ENCODE measurements at places on chromosomes 2 and 18.

GRCh38 chr2:112519506-112519905, 22.8 kb upstream of the POLR1B start:
- no peak for DNase-seq

DNA sequence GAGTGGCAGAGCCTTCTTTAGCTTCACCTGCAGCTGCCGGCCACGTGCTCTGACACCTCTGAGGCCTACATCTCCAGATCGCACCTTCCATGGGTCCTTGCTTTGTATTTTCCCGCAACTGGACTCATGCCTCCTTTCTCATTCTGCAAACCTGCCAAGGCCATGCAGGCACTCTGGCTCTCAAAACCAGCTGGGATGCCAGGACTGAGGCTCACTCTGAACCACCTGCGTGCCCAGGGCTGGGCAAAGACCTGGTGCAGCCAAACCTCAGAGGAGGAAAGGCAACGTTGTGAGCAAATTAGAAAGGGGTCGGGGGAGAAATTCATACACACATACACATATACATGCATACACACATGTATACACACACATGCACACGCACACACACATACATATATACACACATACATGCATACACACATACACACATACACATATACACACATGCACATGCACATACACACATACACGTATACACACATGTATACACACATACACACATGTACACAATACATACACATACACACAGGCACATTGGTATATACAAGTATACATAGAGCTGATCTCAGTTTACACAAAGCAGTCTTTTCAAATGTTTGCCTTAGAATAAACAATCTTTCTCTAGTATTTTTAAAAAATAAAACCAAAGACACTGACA, 125.2 kb downstream of the RTP5 start:
- no peak for DNase-seq

DNA sequence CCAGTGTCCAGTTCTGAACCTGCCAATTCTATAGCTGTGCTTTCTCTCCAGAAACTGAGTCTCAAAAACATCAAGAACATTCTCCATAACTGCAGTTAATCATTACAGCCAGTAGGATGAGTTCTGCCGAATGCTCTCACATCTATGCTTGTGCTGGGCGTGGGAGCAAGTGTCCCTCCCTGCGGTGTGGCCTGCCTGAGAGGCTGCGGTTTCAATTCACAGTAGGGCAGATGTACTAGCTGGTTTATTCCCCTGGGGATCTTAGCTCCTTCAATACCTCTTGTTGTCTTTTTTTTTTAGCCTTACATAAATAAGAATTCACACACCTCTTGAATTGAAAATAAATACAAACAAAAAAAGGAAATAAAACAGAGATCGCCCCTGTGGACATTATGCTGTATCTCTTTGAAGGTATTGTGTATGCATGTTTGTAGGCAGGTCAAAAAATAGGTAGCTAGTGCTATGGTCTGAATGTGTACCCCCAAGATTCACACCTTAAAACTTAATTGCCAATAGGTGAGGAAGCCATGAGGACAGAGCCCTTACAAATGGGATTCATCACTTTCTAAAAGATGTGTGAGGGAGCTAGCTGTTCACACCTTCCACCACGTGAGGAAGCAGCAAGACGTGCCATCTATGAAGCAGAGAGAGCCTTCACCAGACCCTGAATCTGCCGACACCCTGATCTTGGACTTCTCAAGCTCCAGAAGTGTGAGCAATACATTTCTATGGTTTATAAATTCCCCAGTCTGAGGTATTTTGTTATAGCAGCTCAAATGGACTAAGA, 74.3 kb downstream of the BCL2L11 start:
- no peak for DNase-seq

DNA sequence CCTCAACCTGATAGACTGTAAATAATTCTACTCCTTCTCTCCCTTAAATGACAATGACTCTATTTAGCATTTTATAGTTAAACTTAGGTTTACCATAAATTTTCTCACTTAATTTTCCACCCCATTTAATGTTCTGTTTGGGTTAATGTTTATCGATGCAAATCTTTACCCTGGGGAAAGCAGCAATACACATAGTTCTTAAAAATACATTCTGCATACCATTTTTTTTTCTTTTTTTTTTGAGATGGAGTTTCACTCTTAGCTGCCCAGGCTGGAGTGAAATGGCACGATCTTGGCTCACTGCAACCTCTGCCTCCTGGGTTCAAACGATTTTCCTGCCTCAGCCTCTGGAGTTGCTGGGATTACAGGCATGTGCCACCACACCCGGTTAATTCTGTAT, 14.0 kb downstream of the STAM2 start:
- DNase-seq: no peak

GRCh38 chr2:136008205-136008865, 22.9 kb upstream of the DARS1 start:
- no peak for DNase-seq

DNA sequence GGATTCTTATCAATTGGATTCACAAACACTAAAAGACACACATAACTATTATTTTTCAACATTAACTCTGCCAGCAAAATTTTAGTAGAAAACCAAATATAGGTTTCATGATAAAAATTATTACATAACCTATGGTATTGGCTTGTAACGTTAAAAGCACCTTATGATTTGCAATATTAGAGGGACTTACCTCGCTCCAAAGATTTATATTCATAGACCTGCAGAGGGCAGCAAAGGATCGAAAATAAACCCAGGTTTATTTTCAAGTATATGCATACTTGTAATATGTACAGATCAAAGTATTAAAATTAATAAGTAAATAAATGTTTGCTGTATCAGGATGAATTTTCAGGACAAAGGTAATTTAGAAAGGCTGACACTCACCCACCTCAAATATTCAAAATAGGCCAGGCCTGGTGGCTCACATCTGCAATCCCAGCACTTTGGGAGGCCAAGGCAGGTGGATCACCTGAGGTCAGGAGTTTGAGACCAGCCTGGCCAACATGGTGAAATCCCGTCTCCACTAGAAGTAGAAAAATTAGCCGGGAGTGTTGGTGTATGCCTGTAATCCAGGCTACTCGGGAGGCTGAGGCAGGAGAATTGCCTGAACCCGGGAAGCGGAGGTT, 45.3 kb downstream of the LRPPRC start:
- no peak for DNase-seq

DNA sequence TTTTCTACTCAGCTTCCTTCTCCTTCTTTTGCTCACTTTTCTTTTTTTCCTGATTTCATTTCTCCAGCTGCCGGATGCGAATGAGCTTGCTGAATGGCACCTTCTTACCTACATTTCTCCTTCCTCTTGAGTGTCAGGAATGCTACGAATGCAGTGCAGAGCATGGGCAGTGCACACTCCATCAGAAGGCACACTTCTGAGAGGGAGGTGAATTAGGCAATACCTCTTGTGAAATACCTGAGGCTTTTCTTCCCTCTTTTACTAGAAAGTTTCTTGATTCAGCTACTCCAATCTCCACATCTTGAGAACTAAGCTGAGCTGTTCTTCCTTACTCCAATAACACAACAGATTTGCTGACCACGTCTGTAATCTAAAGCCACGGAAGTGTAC, 51.1 kb downstream of the PLEKHM3 start:
- no peak for DNase-seq

DNA sequence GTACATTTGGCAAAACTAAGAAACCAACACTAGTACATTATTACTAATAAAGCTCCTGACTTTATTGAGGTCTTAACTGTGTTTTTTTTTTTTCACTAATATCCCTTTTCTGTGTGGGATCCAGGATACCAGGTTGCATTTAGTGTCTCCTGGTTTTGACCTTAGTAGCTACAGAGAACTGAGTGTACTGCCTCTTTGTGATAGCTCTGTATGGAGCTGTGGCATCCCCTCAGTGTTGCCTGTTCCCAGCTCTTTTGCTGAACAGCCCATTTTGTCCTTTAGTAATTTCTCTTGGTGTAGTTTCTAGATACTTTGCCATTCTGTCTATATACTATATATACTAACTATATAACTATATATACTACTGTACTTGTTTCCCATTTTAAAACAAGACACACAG, 31.6 kb downstream of the KCMF1 start:
- DNase-seq: no peak

DNA sequence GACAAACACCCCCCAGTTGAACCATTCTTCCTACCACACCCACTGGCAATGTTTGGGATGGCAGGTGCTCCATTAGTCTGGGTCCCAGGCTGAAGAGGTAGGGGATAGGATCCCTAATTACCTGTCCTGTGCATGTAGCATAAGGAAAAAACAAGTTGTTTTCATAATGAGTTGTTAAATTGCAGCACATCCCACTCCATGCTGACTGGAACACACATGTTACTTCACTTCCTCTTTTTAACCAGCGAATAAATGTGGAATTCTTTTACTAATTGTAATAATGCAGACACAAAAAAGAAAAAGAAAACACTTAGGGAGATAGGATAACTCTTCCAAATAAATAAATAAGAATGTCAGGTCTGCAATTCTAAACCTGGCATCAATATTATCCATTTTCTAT, 11.8 kb upstream of the CBLN2 start:
- no peak for DNase-seq

DNA sequence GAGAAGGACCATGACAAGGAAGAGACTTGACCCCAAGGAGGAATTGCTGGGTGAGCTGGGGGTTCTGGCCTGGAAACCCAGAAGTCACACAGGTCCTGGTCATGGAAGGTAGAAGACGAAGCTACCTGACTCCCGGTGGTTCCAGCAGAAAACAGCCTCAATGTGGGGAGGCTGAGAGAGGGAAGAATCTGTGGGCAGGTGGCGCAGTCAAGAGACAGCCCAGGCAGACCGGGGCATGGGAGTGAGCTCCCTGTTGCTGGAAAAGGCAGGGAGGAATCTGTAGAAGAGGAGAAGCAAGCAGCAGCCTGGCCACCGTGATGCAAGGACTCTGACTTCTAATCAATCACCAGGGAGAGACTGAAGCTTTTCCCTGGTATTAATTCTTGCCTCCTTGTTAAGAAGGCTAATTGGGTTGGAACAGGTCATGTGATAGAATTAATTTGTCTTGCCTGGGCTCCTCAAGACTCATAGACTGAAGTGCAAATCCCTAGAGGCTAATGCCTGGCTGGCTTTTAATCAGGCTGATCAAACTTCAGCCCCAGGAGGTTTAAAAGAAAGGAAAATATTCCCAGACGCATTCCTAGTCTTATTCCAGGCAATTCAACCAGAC, 30.1 kb downstream of the CNGA3 start:
- DNase-seq: no peak

DNA sequence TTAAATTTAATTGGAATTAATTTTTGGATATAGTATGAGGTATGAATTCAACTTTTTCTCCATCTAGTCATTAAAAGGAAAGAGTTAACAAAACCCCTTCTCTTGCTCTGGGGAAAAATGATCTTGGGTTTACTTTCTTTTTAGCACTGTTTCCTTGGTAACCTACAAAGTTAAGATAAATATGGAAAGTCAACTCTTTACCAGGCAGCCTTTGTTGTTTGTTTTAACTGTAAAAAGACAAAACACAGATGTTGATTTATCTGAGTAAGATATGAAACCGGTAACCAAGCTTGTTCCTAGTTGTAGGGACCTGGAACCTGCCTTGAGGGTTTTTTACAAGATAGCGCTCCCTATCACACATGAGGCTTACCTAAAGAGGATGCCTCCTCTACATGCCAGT, 10.1 kb upstream of the SANBR start:
- no peak for DNase-seq

DNA sequence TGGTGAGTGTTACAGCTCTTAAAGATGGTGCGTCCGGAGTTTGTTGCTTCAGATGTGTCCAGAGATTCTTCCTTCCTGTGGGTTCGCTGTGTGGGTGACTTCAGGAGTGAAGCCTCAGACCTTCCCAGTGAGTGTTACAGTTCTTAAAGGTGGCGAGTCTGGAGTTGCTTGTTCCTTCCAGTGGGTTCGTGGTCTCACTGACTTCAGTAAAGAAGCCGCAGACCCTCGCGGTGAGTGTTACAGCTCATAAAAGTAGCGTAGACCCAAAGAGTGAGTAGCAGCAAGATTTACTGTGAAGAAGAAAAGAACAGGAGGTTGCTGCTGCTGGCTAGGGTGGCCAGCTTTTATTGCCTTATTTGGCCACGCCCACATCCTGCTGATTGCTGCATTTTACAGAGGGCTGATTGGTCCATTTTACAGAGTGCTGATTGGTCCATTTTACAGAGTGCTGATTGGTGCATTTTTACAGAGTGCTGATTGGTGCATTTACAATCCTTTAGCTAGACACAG, 34.0 kb upstream of the SPTBN1 start:
- peak; percentile 2 for DNase-seq

GRCh38 chr2:207183506-207183905, 17.8 kb upstream of the KLF7 start:
- no peak for DNase-seq

GRCh38 chr2:10030311-10030736, 13.0 kb upstream of the KLF11 start:
- no peak for DNase-seq

GRCh38 chr2:134934641-134935040, 16.0 kb downstream of the CCNT2 start:
- DNase-seq: no peak

- no peak for DNase-seq
Observed at GRCh38 chr2:165497659-165498317, 28.3 kb downstream of the CSRNP3 start.

DNA sequence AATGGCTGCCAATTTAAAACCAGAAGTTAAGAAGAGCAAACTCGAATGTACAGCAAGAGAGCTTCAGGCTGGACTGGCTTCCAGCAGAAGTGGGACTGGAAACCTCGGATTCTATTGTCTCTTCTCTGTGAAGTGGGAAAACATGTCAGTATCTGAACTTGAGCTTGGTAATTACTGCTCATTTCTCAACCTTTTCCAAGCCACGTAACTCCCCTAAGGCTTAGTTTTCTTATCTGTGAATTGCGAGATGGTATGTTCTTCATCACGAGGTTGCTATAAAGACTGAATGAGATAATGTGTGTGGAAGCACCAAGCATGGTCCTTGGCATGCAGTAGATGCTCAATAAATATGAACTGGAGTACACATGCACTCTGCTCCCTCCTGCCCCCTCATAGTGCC, 259.4 kb upstream of the SPRED2 start:
- no peak for DNase-seq

- DNase-seq: no peak
Observed at GRCh38 chr2:102120701-102121159, 21.8 kb upstream of the IL1R1 start.

- no peak for DNase-seq
Observed at GRCh38 chr2:62099523-62100175, 96.3 kb upstream of the B3GNT2 start.

DNA sequence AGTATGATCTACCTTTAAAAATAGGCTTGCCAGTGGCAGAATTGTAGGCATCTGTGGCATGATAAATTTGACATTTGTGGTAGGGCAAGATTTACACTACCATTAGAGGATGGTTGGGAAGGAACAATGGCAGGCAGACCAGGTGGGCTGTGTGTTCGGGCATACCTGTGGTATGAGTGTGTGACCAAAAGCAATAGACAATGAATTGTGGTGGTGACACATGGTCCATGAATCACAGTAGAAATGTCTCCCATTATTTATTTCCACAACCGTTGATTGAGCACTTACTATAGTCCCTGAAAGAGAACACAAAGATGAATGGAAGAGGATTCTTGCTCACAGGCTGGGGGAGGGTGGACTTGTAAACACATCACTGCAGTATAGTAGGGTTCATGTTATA, 29.9 kb upstream of the RUFY4 start:
- DNase-seq: no peak

Data from stimulated activated CD4-positive, alpha-beta T cell treated with anti-CD3 and anti-CD28 coated beads, Interleukin-4, amount 100 ng/mL, for 48 hours (primary cell).